ENCODE measurements at places on chromosomes 6 and 20.

DNA sequence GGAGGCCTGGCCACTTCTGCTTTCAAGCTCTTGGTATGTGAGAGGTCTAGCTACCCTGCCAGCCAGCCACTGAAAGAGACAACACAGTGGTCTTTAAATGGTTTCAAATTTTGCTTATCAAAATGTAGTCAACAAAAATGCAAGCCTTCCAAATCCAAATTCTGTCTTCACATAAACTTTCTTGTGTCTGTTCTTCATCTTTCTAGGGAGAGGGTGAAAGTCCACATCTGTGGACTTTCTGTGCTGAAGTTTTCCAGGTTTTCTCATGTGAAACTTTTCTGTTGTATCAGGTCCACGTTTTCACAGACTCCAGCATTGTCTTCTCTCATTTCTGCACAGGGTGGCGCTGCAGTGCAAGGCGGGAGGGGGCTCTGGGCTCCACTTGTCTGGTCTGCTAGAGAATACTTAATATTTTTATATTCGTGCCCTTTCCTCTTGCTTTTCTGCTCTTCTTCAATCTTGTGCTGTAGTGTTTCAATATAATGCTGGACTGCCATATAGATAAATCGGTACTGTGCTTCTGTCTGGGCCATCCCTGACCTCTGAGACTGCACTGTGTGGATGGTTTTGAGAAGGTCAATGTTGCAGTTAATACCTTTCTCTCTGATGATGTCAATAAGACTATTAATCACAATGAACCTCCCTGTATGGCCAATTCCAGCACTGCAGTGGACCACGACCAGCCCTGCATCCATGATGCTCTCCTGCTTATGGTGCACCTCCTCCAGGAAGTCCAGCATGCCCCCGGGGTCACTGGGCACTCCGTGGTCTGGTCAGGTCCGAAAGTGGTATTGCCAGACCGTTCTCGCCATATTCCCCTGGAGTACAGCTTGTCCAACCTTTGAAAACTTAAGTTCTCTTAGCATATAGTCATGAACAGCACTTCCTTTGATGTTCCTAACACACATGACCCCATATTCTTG lies 161.6 kb upstream of the TNFAIP3 start:
- DNase-seq = no peak

DNA sequence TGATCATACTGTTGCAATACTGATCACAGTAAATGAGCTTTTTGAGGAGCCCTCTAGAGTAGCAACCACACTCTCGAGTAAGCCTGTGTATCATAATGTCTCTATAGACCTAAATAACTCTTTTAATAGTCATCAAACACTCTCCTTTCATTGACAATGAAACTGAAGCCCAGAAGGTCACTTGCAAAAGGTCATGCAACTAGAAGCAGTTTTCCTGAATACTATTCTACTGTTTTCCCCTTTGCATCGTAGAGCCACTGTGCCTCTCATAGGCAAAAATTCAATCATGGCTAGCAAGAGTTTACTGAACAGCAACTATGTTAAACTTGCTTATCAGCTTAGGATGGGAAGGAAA lies 105.3 kb downstream of the HIVEP2 start:
- DNase-seq = no peak

- no peak for DNase-seq
These were observed 167.1 kb downstream of the PTPRT start for GRCh38 chr20:43022568-43022967.

- no peak for DNase-seq
These were observed 232.5 kb downstream of the IBTK start for GRCh38 chr6:82015043-82015442.

GRCh38 chr6:21987501-21987957 lies 309.3 kb downstream of the PRL start:
- DNase-seq = no peak

GRCh38 chr6:25025919-25026301 lies 90.2 kb upstream of the RIPOR2 start:
- no peak for DNase-seq

DNA sequence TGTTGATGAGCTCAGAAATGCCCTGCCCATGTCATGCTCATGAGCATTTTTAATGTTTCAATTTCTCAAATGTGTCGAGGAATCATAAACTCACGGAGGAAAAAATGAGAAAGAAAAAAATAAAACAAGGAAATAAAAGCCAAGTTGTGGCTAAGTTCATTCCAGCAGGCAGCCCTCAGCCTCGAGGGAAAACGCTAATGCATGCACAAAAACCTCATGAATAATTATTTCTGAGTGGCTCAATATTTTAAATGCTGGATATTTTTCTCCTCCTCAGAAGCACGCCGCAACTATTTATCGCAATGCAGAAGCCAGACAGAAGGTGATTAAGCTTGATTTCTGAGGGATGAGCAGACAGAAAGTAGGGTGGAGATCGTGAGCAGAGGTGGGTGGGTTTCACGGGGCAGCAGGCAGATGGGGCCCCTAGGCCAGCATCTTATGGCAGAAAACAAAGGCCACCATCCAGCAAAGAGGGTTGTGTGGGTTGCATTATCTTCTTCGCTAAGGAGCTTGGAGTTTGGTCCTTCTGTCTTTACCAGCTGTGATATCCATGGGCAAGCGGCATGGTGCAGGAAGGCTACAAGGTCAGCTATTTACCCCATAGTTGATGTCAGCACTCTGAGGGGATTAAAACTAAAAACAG lies 151.5 kb upstream of the LRFN2 start:
- DNase-seq = no peak

DNA sequence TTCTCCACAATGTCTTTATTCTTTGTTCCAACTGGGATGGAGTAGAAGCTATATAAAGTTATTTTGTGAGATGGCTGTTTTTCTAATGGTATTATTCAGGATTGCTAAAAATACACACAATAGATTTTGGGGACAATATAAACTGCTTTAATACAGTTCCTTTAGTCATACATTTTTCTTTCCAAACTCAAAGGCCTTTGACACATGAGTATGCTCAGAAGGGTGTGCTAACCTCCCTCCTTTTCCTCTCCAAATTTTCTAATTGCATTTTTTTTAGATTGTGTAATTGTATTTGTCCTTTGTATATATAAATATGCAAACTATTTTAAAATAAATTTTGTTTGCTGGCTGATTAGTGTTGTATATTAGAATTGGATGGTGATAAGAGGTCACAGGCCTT lies 119.6 kb upstream of the FOXO3 start:
- no peak for DNase-seq

DNA sequence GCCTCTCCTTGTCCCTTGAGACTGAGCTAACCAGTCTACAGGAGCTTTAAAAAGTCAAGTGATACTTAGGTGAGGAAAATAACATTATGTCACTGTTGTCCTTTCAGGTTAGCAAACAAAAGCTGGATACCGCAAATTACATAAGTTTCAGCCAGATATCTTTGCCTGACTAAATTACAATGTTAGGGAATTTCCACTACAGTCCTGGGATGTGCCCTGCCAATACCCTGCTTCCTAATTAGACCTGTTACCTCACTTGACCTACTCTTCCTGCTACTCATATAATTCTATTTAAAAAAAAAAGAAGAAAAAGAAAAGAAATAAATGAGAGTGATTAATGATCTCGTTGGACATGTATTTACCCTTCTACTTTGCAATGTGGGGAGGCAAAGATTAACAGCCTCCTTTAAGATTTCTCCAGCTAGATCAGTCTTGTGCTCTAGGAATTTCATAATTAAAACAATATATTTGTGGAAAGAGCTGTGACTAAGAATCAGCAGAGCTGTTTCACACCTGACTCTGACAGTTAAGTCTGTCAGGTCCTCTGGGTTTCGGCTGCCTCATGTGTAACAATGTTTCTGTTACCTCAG lies 318.9 kb downstream of the HDGFL1 start:
- no peak for DNase-seq

GRCh38 chr20:17856024-17856564 lies 112.5 kb downstream of the SNX5 start:
- DNase-seq = no peak

- peak; percentile 30 for DNase-seq
These were observed 68.5 kb downstream of the PLEKHG1 start for GRCh38 chr6:150667977-150668716.

GRCh38 chr6:25175196-25175595 lies 104.0 kb upstream of the CARMIL1 start:
- DNase-seq = no peak

- peak; percentile 19 for DNase-seq
These were observed 36.8 kb downstream of the TSPYL4 start for GRCh38 chr6:116217069-116217468.

GRCh38 chr20:18001131-18001921 lies 32.5 kb downstream of the MGME1 start:
- no peak for DNase-seq

- DNase-seq = no peak
These were observed 33.3 kb upstream of the PRSS16 start for GRCh38 chr6:27214126-27214601.

- DNase-seq = no peak
These were observed 118.8 kb downstream of the MAP3K7 start for GRCh38 chr6:90468080-90468479.

- no peak for DNase-seq
These were observed 6.7 kb downstream of the CTSZ start for GRCh38 chr20:59000326-59000725.

GRCh38 chr6:99151634-99152346 lies 197.7 kb downstream of the FAXC start:
- peak; percentile 2 for DNase-seq

- DNase-seq = no peak
These were observed 58.2 kb upstream of the TNFAIP3 start for GRCh38 chr6:137808836-137809315.

GRCh38 chr6:96939007-96939805 lies 14.7 kb downstream of the KLHL32 start:
- no peak for DNase-seq

GRCh38 chr6:141685416-141685815 lies 447.3 kb upstream of the GJE1 start:
- DNase-seq = no peak

GRCh38 chr6:126945812-126946360 lies 172.6 kb upstream of the RSPO3 start:
- no peak for DNase-seq

DNA sequence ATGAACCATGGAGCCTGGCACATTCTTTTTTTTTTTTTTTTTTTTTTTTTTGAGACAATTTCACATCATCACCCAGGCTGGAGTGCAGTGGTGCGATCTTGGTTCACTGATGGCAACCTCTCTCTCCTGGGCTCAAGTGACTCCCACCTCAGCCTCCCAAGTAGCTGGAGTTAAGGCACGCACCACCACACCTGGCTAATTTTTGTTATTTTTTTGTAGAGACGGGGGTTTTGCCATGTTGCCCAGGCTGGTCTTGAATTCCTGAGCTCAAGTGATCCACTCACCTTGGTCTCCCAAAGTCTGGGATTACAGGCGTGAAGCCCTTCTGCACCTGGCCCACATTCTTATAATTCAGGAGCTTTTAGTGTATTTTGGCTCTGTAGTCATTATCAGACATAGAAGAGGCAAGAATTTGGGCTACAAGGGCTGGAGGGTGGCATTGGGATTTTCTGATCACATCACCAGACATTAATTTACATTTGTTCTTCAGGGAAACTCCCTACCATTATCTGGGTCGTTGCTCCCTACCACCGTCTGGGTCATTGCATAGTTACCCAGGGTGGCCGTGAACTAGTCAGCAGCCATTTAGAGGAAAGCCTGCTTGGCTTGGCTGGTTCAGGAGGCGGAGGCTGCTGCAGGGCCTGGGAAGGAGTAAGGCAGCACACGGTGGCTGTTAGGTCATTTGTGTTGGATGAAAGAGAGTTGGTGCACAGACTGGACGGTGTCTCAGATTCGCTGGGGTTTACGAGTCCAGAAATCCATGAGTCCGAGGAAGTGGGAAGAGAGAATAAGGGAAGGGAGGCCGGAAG lies 17.6 kb downstream of the ARID1B start:
- DNase-seq = no peak

GRCh38 chr6:125906158-125906998 lies 50.2 kb upstream of the HINT3 start:
- no peak for DNase-seq

- DNase-seq = peak; percentile 4
These were observed 11.1 kb upstream of the SLC4A11 start for GRCh38 chr20:3250091-3250504.

- no peak for DNase-seq
These were observed 42.3 kb upstream of the ATXN1 start for GRCh38 chr6:16803294-16804200.

DNA sequence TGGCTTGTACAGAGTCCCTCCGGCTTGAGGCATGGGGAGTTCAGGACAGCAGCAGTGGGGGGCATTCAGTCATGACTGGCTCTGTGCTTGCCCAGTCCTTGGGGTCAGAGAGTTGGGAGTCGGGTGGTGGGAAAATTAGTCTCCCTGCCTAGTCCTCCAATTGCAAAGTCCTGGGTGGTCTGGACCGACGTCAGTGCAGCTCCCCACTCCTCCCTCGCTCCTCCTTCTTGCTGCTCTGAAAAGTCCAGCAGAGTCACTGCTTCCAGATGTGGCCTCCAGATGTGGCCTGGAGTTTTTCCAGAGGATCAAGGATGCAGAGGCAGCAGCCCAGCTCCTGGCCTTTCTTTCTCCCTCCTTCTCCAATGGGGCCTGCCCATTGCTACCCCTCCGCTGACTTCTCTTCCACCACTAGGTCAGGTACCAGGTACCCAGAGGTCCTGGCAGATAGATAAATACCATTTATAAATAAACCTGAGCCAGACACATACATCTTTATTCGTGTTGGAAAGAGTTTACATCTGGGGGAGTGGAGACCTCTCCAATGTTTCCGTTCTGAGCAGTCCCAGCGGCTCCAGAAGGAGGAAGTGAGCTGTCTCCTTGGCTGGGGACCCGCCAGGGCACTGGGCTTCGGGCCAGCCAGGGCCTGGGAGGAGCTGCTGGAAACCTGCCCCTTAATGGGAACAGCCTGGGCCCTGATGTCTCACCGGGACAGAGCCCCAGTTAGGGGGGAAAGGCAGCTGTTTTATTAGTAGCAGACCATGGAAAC lies 49.0 kb upstream of the RNF24 start:
- DNase-seq = peak; percentile 8

- DNase-seq = no peak
These were observed 5.5 kb upstream of the JAG1 start for GRCh38 chr20:10679269-10679668.

GRCh38 chr6:137866200-137866913 lies 702 bp upstream of the TNFAIP3 start:
- DNase-seq = no peak

GRCh38 chr20:41222703-41223102 lies 85.4 kb downstream of the PLCG1 start:
- no peak for DNase-seq

DNA sequence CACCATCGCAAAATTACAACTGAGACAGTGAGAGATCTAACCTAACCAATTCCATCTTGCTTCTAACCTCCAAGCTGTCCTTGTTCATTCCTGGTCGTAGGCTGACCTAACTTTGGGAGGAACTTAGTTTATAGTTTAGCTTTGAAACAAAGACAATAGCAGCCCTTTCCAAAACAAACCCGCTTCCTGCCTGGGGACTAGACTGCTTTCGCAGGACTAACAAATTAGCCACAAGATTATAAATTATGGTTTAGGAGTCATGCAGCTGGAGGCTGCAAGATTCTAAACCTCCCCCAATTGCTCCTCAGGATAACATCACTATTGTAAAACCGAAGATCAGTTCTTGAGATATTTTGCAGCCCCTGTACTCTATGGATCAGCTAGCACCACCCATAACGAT lies 63.2 kb downstream of the TRIM27 start:
- DNase-seq = no peak
